ENCODE measurements at places on chromosomes 16 and 17.

GRCh38 chr17:27562777-27563455 lies 68.1 kb upstream of the LGALS9 start:
- DNase-seq, result no peak

DNA sequence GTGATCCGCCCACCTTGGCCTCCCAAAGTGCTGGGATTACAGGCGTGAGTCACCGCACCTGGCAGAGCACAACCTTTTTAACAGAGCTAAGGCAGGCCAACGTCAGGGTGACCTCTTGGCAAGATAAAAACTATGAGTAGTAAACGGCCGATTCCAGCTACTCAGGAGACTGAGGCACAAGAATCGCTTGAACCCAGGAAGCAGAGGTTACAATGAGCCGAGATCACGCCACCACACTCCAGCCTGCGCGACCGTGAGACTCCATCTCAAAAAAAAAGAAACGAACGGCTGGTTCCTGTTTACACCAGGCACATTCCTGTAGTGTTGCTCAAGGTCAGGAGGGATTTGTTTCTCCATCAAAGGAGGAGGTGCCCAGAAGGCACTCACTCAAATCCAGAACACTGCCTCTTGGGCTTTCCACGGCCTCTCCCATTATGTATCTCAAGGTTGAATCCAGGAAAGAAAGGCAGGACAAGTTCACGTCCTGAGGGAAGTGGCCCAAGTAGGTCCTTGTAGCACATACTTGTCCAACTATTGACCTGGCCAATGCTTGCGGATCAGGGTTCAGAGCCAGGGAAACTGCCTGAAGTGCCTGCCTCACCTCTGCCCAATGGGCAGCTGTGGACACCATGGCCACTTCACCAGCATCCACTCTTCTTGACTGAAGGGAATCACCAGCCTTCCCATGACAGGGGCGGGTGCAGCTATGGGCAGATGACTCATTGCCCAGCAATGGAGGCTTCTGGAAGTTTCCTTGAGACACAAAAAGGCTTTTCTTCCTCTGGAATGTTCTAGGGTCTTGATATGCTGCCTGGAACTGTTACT lies 13.5 kb downstream of the KNOP1 start:
- no peak for DNase-seq

DNA sequence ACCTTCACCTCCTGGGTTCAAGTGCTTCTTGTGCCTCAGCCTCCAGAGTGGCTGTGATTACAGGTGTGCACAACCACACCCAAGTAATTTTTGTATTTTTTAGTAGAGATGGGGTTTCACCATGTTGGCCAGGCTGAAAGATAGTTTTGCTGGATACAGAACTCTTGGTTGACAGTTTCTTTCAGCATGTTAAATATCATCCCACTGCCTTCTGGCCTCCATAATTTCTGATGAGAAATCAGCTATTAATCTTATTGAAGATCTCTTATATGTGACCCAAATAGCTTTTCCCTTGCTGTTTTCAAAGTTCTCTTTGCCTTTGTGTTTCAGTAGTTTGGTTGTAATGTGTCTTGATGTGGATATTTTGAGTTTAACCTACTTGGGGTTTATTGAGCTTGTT lies 50.3 kb upstream of the BRD7 start:
- DNase-seq, result no peak

- no peak for DNase-seq
Observed at GRCh38 chr16:8951447-8952280, 12.0 kb downstream of the USP7 start.

DNA sequence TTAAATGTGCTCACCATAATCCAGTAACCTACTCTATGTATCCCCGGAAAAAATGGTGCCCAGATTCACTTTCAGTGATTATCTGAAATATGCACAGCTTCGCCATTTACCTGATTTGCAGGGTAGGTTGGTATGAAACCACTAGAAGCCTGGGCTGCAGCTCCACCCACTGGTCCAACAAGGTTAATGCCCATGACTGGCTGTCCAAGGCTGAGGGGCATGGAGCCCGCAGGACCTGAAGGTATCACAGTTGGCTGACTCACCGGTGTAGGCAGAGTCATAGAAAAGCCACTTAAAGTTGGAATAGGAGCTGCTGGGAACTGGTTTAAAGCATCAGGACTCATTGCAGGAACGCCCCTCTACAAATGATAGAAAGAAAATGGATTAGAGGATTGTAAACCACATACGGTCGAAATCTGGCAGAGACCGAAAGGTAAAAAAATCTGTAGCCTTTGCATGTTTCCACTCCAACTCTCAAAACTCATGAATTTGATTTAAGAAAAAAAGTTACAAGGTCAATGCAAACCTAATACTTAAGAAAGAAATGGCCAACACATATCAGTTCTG lies 38.6 kb downstream of the SYNRG start:
- DNase-seq, result peak; percentile 70

- DNase-seq, result no peak
Observed at GRCh38 chr16:77459534-77460254, 24.9 kb upstream of the ADAMTS18 start.

DNA sequence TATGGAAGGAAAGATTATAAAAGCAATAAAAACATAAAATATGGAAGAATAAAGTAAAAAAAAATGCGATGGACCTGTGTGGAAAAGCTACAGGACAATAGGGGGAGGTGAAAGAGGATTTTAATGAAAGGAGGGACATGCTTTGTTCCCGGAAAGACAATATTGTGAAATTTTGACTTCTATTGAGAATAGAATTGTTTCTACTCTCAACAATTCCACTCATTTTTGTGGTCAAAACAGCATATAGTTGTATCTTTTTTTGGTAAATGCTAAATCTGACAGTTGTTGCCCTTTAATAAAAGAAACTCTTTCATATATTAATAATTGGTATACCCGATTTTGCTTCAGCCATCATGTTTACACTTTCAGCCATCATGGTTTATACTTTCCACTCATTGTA lies 22.9 kb upstream of the APPBP2 start:
- DNase-seq, result no peak

DNA sequence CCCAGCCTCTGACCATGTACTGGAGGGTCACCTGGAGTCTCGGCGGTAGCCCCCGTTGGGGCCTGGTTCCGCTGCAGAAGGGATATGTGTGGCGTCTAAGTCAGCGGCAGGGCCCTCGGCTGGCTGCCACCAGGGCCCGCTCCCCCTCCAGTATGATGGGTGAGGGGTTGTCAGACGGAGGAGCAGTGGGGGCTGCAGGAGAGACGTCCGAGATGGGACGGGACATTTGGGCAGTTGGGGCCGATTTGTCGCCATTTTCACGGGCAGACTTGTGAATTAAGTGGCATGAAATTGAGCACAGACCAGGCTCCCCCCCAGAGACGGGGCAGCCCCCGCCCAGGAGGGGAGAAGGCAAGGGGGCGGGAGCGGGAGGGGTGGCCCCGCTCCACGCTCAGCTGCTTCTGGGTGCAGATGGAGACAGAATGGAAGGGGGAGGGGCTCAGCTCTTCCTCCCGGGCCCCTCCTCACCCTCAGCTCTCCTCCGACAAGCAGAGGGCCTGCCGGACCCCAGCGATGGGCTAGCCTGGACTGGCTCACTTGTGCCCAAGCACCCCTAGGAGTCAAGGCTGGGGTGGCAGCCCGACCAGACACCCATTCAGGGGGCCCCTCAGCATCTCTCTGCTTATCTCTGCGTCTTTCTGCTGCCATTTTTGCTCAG lies 52.7 kb upstream of the LHX1 start:
- DNase-seq, result no peak

- no peak for DNase-seq
Observed at GRCh38 chr16:1101573-1102332, 5.7 kb upstream of the C1QTNF8 start.

DNA sequence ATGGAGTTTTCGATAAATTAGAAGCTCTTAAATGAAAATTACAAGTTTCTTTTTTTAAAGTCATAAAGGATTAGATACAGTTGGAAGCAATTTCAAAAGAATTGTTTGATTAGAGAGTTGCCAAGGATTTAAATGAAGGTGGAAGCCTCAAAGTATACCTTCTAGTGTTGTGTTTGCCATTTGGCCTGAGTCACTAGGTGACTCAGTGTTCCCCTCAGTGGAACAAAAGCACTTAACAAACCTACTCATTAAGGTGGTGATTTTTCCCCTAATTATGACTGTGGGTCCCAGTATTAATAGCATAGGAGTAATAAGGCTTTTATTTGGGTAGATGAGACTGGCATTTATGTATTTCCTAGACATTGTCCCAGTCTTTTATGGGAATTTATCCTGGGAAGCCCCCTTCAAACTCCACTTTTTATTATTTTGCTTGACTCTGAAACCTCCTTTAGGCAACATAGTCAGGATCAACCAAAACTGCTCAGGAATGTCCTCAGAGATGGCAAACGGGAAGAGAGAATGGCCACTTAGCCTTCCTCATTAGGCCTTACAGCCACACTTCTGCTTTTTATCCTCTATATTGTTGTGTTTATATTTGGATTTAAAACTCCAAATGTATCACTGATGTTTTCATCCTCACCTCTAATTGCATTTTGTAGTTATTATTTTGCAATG lies 161.0 kb downstream of the FTO start:
- DNase-seq, result no peak

- no peak for DNase-seq
Observed at GRCh38 chr17:69430488-69430887, 16.0 kb downstream of the MAP2K6 start.

DNA sequence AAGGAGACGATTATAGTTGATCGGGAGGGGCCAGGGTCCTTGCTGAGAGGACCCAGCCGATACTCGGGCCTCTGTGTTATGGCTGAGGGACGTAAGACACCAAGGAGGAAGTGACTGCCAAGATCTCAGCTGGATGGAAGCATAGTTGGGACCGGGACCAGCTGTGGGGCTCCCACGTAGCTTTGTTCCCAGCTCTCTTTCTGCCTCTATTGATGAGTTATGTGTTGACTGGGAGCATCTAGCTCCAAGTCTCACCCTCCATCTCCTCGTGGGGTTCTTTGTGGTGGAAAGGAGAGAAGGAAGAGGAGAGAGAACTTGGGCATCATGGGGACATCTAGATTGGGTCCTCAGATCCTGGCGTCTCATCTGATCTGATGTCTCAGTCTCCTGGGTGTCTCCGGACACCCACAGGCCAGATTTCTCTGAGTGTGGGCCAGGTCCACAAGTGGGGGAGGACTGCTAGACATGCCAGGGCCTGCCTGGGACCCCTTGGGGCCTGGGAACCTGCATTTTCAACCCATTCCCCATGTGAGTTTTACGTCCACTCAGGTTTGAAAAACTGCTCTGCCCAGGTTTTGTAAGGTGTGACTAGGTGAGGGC lies 1.0 kb downstream of the MGRN1 start:
- no peak for DNase-seq

- no peak for DNase-seq
Observed at GRCh38 chr17:80352216-80352895, 62.6 kb upstream of the ENDOV start.

DNA sequence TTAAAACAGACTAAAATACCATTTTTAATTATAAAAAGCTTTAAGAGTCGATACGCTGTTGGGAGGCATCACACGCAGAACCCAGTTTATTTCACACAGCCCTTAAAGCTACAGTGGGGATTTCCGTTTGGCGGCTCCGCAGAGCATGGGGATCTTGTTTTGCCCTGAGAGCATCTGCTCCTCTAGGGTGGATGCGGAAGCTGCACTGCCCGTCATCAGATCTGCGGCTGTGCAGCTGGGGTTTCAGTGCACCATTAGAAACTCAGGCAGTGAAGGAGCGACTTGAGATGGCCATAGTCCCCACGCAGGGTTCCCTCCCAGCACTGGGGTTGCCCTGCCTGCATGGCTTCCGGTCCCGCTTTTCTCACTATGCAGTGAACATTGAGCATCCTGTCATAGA lies 62.2 kb upstream of the CHMP6 start:
- DNase-seq, result no peak

DNA sequence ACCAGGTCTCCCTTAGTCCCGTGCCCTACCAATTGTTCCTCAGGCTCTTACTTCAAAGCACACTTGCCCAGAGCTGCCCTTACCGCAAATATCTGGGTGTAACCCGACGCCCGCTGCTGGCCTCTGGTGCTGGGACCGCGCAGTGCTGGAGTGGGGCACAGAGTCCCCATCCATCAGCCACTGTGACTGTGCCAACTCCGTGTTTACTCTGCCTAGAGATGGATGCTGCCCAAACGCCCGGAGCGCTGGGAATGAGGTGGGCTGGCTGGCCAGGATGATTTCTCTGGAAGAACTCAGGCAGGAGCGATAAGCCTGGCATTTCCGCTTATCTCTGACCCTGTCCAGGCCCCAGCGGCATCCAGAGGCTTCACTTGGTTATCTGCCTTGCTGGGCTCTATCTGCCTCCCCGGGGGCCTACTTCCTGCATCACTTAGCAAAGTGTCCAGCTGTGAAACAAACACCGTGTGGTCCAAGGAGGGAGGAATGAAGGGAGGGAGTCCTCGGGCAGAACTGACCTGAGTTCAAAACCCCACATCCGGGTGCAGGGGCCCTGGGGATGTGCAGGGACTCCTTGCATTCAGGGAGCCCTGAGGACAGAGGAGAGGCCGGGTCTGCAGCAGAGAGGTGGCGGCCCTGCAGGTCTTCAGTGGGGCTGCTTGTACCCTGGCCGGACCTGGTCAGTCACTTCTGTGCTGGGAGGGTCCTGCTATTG lies 9.4 kb upstream of the MYLK3 start:
- no peak for DNase-seq

- DNase-seq, result no peak
Observed at GRCh38 chr16:20740007-20740883, 1.4 kb downstream of the THUMPD1 start.

- no peak for DNase-seq
Observed at GRCh38 chr16:3675601-3676130, 21.2 kb downstream of the DNASE1 start.

GRCh38 chr16:569445-570254 lies at the start of gene PIGQ:
Gene PIGQ, plus strand, starts transcription at chr16:569968. Its CDS starts 4,107 bp downstream, at chr16:574075.
- DNase-seq, result peak; percentile 79

- DNase-seq, result no peak
Observed at GRCh38 chr17:60964160-60964559, 286.5 kb downstream of the BCAS3 start.

GRCh38 chr17:77061669-77062068 lies 79.1 kb upstream of the SEC14L1 start:
- DNase-seq, result no peak

DNA sequence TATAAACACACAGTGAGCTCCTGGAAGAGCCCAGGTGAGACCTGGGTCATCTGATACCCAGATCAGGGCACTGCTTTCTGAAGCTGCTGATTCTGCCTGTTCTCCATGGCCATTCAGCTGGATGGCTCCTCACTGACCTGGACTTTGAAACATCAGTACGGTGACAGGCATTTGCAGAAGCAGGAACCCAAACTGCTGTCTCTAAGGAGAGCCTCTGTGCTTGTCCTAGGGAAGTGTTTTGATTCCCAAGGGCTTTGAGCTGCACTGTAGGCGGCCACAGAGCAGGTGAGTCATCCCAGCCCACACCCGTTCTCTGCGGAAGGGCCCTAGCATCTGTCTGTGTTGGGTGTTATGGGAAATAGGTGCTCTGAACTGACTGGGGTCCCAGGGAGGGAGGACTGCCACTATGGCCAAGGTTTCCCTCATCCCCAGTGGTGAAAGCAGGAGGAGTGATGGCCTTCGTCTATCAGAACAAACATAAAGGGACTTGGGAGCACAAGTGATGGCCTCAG lies 60.7 kb upstream of the ADCY9 start:
- no peak for DNase-seq
